ENCODE measurements at places on chromosomes 7 and 10.

DNA sequence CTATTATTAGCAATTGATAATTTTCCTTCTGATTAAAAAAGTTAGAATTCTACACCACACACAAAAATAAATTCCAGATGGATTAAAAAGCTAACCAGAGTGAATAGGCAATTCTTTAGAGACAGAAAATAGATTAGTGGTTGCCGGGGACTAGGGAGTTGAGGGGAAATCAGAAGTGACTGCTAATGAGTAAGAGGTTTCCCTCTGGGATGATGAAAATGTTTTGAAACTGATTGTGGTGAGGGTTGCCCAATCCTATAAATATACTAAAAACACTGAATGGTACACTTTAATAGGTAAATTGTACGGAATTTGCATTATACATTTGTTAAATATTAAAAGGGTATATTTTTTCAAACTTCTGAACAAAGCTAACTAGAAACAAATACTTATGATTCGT is 214.9 kb downstream of the GPAM start:
- DNase-seq = no peak

DNA sequence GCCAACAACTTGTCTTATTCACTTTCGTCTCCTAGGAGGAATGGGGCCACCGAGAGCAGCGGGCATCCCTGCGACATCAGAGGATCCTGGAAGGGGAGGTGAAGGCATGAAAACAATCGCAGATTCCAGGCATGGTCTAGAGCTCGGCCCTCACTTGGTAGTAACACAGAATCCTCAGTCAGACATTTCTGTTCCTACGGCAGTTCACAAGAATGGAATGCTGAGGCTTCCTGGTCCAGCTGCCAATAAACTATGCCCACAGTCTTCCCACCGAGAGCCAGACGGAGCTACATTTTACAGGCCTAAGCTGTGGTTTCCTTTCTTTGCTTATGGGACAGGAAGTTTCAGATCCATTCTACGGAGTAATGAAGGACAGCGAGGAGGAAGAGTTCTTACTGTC is 75.8 kb downstream of the OR13A1 start:
- no peak for DNase-seq

- DNase-seq = no peak
These were observed 146.4 kb downstream of the RGS10 start for GRCh38 chr10:119396008-119396708.

GRCh38 chr7:123198111-123198510 is 1.7 kb downstream of the SLC13A1 start:
- DNase-seq = no peak

DNA sequence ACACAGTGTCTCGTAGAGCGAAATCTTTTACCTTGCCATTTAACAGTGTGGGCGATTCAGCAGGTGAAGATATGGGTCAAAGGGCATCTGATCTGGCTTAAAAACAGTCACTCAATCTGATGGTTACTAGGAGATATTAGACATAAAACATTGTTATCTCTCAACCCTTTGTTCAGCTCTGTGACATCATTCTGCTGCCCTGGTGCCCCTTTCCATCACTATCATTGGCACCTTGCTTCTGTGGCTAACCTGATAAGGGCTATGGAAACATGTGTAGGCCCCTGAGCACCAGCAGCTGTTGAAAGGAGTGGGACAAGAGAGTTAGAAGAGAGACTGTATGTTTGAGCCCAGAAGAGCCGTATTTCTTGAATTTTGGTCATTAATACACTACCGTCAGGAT is 650.3 kb downstream of the PHTF2 start:
- DNase-seq = no peak

DNA sequence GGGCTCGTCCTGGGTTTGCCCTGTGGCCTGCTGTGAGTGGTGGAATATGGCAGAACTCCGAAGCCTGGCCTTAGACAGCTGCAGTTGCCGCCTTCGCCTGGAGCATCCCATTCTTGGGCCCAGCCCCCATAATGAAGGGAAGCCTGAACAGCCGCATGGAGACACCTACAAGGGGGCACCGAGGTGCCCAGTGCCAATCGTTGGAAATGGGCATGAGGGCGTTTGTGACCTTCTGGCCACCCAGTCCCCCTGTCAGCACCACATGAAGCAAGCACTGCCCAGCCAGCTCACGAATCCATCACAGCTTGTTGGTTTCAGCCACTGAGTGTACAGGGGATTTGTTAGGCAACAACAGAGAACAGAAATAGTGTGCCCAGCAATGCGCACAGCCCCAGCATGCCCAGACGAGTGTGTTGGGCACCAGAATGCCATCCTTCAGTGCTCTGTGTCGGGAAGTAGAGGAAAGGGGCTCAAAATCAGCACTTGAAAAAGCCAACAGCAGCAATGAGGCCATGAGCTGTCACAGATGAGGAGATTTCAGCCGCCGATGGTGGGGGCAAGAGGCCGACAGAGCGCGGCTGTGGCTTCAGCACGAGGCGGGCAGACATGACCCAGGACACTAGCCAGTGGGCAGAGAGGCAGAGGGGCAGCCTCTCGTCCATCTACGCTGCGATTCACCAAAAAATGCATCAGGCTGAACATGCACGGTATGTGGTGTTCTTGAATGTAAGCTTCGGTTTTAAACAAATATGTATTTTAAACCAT is 91.2 kb downstream of the TNS3 start:
- no peak for DNase-seq

GRCh38 chr7:68314208-68314607 is 1284.1 kb upstream of the AUTS2 start:
- no peak for DNase-seq

- DNase-seq = peak; percentile 65
These were observed 67.3 kb downstream of the GLCCI1 start for GRCh38 chr7:8035647-8036518.

DNA sequence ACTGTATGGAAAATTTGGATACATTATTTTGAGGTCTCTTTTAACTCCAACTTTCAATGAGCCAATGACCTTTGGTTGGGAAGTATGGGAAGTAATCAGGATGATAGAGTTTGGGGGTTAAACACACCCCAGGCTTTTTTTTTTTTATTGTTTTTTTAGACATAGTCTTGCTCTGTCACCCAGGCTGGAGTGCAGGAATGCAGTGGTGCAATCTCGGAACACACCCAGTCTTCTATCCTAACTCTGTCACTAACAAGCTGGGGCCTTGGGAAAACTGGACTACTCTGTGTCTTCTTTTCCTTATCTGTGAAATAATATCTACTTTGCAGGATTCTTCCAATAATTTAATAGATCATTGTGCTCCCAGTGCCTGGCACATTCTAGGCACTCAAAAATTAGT is 37.6 kb upstream of the AGBL3 start:
- DNase-seq = no peak

DNA sequence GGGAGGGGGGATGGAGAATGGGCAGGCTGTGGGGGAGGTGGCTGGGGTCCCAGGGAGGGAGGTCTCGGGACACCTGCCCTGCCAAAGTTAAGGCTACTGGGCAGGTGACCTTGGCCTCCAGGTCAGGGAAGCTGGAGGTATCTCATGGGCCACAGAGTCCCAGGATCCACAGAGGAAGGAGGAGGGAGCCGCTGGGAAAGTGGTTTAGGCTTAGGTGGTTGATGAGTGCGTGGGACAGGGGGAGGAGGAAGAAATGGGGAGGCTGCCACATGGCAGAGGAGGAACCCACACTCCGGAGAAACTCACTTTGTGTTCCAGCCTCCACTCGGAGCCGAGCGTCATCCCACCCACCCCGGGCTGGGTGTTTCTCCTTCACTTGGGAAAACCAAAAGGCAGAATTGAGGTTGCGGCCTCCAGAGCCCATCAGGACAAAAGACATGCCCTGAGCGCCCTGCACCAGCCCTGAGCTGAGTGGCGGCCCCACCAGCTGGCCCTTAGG is 46.1 kb downstream of the ASB13 start:
- DNase-seq = no peak

DNA sequence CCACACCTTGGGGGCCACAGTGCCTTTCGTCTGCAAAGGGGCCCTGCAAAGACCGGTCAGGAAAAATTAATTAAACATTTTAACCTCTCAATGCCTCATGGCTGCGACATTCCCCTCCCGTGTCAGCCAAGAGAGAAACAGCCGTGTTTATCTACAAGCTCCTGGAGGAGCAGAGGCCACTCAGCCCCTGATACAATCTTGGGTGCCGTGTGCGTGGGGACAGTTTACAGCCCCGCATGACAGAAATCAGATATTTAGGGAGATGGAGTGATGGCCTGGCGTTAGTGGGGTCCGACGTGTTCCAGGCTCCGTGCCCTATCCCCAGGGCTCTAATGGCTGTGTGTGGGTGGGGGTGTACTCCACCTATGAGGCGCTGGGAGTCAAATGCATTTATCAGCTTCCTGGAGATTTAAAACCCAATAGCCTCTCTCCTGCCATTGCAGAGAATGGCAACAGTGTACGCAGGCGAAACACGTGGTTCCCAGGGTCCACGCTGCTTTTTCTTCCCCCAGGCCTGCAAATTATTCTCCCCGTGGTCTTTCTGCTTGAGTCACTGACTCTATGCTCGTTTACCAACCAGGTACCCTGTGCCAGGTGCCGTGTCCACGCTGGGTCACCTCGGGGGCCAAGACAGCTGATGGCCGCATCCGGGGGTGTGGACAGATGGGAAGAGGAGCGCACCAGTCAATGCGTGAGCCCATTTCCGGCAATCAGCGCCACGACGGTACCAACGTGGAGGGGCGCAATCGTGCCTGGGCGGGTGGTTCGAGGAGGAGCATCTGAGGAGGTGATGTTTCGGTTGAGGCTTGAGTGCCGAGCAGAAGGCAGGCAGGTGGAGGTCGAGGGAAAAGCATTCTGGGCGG is 26.6 kb upstream of the PSMG3 start:
- DNase-seq = no peak

- DNase-seq = no peak
These were observed 271.7 kb upstream of the C7orf33 start for GRCh38 chr7:148318838-148319237.

GRCh38 chr7:151754142-151754590 is 122.7 kb downstream of the PRKAG2 start:
- peak; percentile 15 for DNase-seq

GRCh38 chr7:291373-292092 is 1.6 kb downstream of the FOXL3 start:
- DNase-seq = no peak

DNA sequence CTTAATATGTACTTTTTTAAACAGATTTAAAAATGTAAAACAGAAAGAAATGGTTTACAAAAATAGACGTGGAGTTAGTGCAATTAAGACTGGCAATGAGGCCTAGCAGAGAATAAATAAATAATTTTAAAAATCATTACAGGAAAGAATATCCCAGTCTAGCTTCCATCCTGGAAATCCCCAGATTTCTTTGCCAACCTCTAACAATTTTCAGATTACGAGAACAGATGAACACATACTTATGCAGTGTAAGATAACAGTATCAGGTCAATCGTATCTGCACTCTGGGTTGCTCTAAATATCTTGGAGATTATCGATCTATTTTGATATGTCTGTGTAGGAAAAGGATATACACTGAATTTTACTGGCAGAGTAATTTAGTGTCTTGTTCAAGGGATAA is 210.5 kb downstream of the SEMA3A start:
- no peak for DNase-seq

Measured in hematopoietic multipotent progenitor cell treated with erythropoietin and hydrocortisone succinate and interleukin-3 and kit ligand, for 17 days (in vitro differentiated cells).